ENCODE measurements at places on chromosomes 3 and 15.

GRCh38 chr3:39531066-39531465, 63.6 kb downstream of the MOBP start:
- H3K27ac ChIP-seq, result no peak overlapping the region
- no peaks in the 10 kb centered on the region for H3K4me1 ChIP-seq
- H3K36me3 ChIP-seq, result no peaks in the 10 kb centered on the region
- peaks cover 52% of the 10 kb centered on the region for H3K27me3 ChIP-seq
- DNase-seq, result no peak
- no peak overlapping the region for H3K4me3 ChIP-seq

GRCh38 chr15:48170981-48171380, 7.1 kb downstream of the MYEF2 start:
- no peaks in the 10 kb centered on the region for H3K36me3 ChIP-seq
- no peaks in the 10 kb centered on the region for H3K27me3 ChIP-seq
- H3K27ac ChIP-seq, result no peak overlapping the region
- H3K4me3 ChIP-seq, result no peak overlapping the region
- no peak for DNase-seq

GRCh38 chr3:14154895-14155440, 23.4 kb downstream of the XPC start:
- no peak overlapping the region for H3K4me3 ChIP-seq
- H3K27ac ChIP-seq, result no peak overlapping the region
- no peak for DNase-seq
- peaks cover 3% of the 10 kb centered on the region for H3K4me1 ChIP-seq

- H3K36me3 ChIP-seq, result no peaks in the 10 kb centered on the region
- H3K4me3 ChIP-seq, result no peak overlapping the region
- no peaks in the 10 kb centered on the region for H3K4me1 ChIP-seq
- H3K27ac ChIP-seq, result no peak overlapping the region
- peaks cover 3% of the 10 kb centered on the region for H3K27me3 ChIP-seq
Observed at GRCh38 chr3:177878192-177878591, 658.0 kb upstream of the KCNMB2 start.

DNA sequence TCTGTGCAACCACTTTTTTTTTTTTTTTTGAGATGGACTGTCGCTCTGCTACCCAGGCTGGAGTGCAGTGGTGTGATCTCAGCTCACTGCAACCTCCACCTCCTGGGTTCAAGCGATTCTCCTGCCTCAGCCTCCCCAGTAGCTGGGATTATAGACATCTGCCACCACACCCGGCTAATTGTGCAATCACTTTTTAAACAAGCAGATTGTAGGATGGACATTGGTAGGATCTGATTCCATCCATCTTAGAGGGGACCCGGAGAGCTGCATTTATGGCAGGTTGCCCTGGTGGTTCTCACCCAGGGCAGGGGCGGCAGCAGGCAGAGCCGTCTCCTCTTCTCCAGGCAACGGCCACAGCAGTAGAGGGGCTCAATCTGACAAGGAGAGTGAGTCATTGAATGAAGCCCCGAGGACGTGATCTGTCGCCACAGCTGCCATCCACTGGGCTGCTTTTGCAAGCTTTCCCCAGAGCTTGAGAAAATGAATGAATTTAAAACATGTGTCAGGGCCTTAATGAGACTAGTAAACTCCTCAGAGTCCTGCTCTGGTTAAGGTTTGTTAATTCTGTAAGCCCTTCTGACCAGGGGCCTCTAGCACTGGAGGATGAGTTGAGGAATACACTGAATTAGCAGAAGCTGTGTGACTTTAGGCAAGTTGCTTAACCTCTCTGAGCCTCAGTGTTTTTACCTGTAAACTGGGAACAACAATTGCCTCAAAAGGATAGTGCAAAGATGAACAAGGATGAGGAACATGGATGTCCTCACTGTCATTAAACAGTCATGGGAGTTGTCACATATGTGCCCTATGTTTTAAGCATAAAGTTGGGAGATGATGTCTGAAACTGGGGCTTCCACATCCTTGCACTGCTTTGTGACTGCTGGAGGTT, 129.1 kb downstream of the ASB7 start:
- H3K4me1 ChIP-seq, result no peaks in the 10 kb centered on the region
- H3K4me3 ChIP-seq, result no peak overlapping the region
- H3K36me3 ChIP-seq, result no peaks in the 10 kb centered on the region
- H3K27ac ChIP-seq, result no peak overlapping the region

DNA sequence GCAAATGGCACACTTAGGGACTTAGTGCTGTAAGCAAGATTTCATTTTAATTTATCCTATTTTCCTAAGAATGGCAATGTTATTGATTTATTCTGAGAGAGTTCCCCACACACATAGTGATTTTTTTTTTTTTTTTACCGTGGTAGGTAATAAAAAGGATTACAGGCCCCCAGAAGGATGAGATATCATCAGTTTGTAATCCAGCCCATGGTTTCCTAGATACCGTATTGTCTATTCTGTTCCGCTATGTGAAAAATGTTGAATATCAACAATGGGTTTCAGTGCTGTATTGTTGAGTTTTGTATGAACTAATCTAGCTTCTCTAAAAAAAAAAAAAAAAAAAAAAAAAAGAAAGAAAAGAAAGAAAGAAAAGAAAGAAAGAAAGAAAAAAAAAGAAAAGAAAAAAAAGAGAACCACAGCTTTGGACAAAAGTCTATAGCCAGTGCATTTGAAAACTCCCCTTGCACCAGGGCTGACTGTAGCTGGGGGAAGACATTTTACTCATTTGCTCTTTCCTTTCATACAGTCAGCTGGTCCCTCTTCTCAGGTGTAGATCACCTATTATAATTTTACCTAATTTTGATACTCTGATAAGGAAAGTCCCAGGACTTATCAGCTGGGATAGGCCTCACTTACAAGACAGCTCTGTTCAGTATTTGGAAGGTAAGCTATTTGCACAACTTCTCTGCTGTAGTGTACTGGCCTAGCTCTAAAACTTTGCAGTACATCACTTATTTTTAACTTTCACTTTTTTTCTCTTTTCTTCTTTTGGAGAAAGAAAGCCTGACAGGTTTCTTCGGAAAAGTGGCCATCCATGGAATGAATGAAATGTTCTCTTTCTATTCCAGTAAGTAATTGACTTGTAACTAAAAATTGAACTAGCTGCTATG, 101.4 kb upstream of the SOX2 start:
- H3K27me3 ChIP-seq, result no peaks in the 10 kb centered on the region
- no peak for DNase-seq
- H3K4me1 ChIP-seq, result no peaks in the 10 kb centered on the region
- no peaks in the 10 kb centered on the region for H3K36me3 ChIP-seq
- H3K27ac ChIP-seq, result no peak overlapping the region

- peak overlapping the region; percentile 29 for H3K27ac ChIP-seq
- peak; percentile 79 for DNase-seq
Observed at GRCh38 chr15:38068626-38069391, 134.4 kb downstream of the TMCO5A start.

GRCh38 chr3:53030619-53031449, 15.0 kb downstream of the SFMBT1 start:
- no peak for DNase-seq
- peak overlapping the region; percentile 16 for H3K27ac ChIP-seq
- H3K4me3 ChIP-seq, result no peak overlapping the region
- H3K4me1 ChIP-seq, result peaks cover 14% of the 10 kb centered on the region
- no peaks in the 10 kb centered on the region for H3K27me3 ChIP-seq
- H3K36me3 ChIP-seq, result no peaks in the 10 kb centered on the region

Measured in natural killer cell treated with Interleukin-12 subunit alpha and Interleukin-12 subunit beta and Interleukin-15 and Interleukin-18, amount 100 ng/mL, for 72 hours (primary cell).